ENCODE measurements at places on chromosomes 7 and 10.
A peak's percentile ranks its signal among the peaks of the same experiment; 100 is the strongest.

DNA sequence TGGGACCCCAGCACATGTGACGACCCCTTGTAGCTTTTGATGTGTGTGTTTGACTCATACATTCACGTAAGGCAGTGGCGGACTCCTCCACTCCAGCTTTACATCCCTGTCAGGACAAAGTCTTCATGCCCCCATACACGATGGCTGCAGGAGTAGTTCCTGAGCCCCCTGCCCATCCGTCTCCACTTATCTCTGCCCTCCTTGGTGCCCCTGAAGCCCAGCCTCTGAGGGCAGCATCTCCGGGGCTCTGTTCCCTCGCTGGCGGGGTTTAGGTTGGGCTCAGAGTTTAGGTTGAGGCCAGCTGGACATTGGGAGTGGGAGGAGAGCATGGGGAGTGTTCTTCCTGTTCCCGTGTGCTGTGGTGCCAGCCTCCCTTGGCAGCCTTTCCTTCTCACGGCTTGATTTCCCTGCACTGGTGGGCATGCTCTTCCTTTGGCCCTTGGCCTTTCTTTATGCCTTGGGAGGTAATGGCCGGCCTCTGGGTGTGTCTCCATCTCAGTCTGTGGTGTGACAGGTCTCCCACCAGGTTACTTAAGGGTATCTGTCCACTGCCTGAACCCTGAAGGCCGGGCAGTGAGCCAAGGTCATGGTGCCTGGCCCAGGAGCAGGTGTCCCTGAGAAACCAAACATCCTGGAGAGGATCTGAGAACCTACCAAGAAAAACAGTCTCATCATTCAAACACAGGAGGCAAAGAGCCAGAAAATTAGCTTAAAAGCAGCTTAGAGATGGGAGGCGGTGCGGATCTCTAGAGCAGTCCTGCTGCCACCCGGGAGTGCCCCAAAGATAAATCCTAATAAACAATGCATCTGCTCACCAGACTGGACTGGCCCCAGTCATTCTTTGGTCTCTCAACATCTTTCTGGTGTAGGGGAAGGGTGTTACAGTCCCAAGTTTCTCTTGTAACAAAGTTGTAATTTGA is 85.5 kb downstream of the GLRX3 start:
- no peak for DNase-seq

DNA sequence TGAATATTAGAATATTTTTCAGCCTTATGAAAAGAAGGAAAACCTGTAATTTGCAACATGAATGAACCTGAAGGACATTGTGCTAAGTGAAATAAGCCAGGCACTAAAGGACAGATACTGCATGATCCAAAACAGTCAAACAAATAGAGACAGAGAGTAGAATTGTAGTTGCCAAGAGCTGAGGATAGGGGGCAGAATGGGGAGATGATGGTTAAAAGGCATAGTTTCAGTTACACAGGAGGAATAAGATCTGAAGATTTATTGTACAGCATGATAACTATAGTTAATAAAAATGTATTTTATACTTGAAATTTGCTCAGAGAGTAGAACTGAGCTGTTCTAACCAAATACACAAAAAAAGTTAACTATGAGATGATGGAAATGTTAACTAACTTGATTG is 149.0 kb upstream of the TMEM106B start:
- no peak for DNase-seq

DNA sequence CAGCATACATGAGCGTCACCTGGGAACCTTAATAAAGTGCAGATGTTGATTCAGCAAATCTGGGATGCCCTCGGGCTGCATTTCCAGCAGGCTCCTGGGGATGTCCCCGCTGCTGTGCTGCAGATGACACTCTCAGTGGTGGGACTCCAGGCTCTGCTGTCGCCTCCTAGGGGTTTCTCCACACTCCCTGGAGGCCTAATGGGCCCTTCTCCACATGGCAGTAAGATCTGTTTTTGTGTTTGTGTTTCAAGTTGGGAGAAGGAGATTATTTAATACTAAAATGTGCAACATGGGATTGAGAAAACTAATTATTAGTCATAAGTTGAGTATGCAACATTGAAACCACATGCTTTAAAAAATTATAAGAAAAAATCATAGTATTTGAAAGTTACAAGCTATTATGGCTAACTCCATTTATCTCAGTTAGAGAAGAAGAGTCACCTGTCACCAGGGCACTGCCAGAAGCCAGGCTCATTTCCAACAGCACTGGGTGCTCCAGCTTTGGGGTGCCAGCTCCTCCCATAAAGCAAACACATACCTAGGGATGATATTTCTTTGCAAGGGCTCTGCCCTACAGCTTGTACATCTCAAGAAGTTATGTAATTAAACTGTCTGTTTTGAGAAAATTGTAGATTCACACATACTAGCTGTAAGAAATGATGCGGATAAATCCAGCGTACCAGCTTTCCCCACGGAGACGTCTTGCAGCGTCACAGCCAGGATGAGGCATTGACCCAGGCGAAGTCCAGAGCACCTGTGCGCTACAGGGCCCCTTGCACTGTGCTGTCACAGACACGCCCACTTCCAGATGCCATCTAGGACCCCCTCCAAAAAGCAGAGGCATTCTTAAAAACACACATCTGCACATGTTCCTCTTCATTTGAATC is 106.4 kb downstream of the EGFR start:
- DNase-seq = no peak

- peak; percentile 84 for DNase-seq
These were observed 13.4 kb downstream of the ANKRD16 start for GRCh38 chr10:5876181-5876768.

- no peak for DNase-seq
These were observed 7.7 kb downstream of the SLC37A3 start for GRCh38 chr7:140390466-140391190.

- no peak for DNase-seq
These were observed 6.1 kb downstream of the ZNF789 start for GRCh38 chr7:99478464-99479440.

GRCh38 chr7:3175285-3175902 is 125.7 kb upstream of the SDK1 start:
- DNase-seq = no peak

- DNase-seq = no peak
These were observed 70.6 kb upstream of the GRB10 start for GRCh38 chr7:50853311-50853710.

DNA sequence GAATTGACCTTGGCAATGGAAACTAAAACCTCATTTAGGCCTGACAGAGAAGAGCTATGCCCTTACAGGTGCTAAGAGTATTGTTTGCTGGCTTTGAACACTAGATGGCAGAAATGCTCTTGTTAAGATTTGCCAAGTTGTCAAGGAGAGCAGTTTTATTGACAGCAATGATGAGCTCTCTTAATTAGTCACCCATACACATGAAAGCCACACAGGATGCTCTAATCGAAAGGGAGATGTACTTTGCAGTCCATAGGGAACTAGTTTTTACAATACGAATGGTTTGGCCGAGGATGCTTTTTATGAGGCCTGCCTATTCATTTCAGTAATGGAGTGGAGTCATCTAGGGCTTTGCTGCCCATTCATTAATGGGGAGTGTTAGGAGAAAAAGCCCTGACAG is 45.4 kb upstream of the MBL2 start:
- peak; percentile 5 for DNase-seq

DNA sequence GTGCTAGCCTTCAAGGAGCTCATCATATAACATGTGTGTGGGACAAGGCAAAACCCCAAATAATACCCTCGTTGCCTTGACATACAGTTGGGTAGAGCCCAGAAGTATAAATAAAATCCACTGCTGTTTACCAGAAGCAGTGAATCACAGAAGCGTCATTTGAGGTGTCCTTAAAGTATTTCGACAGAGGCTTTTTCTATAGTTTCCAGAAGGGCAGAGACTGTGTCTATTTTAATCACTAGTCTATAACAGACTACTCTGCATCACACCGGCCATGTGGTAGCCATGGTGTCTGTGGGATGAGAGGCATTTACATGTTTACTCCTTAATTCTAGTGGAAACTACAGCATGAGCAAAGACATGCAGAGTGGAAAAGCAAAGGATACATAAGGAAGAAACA is 131.3 kb downstream of the CTTNBP2 start:
- no peak for DNase-seq

- no peak for DNase-seq
These were observed 315.8 kb downstream of the HPSE2 start for GRCh38 chr10:98919899-98920298.

DNA sequence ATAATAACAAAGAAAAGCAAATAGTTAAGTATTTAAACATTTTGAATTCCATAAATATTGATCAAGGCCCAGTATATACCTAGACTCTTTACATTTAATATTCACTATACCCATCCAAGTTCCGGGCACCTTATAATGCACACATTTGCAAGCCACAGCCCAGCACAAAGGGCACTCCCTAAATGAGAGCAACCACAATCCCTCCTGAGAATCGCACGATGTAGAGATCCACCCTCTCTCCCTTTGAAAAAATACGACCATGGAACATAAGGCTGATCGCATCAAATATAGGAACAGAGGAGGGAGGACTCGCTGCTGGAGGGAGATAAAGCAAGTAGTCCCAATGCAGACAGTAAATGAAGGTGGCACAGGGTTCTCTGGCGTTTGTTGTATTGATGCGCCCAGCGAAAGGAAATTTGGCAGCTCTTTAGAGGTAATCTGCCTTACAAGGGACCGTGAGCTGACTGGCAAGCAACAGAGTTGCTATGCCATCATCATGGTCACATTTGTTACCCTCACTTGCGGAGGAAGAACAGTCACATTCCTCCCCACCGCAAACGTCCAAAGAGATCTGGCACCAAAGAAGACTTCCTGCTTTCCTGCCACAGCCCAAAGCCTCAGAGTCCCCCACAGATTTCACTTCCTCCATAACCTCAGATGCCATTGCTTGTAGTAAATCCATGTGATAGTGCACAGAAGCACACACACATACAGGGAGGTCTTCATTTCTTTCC is 16.1 kb upstream of the TAS2R40 start:
- no peak for DNase-seq

GRCh38 chr10:35739998-35740397 is 97.9 kb upstream of the FZD8 start:
- DNase-seq = peak; percentile 6

- DNase-seq = no peak
These were observed 11.5 kb upstream of the PRKAG2 start for GRCh38 chr7:151888079-151889067.

GRCh38 chr10:72935361-72935760 is 19.2 kb downstream of the PLA2G12B start:
- DNase-seq = no peak

DNA sequence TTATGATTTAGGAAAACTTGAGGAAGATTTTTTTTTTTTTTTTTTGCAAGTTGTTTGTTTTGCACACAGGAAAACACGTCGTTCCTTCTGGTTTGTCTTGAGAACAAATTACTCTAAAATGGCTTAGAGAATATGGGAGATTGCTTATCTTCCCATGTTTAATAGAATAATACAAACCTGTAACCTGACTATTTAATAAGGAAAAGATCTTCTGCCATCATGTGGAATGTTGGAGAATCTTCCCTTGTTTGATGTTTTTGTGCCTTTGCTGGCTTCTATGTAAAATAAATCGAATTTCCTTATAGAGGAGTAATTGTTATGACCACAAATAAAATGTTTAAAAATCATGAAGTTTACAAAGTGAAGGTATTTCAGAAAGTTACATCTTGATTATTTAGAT is 818.8 kb downstream of the GATA3 start:
- DNase-seq = no peak

GRCh38 chr7:26580711-26581110 is 283.7 kb downstream of the SKAP2 start:
- no peak for DNase-seq

GRCh38 chr10:97821308-97822038 is 28.2 kb upstream of the GOLGA7B start:
- no peak for DNase-seq

DNA sequence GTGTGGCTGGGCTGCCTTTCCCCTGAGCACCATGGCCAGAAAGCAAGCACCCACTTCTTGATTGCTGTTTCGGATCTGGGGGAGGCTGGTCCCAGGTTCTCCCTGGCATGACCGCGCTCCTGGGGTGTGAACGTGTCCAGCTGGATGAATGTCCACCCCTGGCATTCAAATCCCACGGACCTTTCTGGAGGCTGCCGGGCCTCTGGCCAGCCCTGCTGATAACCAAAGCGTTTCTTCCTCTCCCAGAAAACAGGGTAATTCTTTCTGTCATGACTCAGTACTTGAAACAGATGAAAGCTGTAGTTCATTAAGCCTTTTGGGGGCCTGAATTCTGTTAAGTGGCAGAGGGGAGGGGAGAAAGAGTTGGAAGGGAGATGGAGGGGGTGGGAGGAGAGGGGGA is 73.1 kb upstream of the SAMD8 start:
- peak; percentile 37 for DNase-seq

DNA sequence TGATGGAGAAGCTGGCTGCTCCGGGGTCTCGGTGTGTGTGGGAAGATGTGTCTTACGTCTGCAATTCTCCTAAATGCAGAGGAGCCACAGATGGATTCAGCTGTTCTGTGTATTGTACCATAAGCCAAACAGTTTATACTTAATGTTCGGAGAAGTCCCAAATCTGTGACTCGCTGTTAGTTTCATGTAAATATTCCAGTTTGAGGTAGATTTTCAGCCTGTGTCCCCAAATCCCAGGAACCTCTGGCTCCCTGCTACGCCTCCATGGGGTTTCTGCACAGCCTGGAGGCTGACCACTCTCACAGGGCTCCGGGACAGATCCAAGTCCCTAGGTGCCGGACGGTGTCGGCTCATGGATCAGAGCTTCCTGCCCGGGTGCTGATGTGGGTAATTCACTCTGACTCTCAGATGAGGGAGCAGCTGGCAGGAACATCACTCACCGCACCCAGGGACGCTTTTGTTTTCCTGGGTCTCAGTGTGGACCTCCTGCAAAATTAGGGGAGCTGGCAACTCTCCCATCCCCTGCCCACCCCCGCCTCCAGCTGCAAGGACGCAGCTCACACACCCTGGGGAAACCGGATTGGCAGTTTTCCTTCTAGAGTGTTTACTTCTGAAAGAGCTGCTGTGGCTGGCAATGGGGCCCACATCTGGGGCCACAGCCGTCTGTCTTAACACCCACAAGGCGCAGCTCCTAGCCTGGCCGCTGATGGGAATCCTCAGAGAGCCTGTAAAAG is 421.1 kb upstream of the FOXK1 start:
- no peak for DNase-seq

DNA sequence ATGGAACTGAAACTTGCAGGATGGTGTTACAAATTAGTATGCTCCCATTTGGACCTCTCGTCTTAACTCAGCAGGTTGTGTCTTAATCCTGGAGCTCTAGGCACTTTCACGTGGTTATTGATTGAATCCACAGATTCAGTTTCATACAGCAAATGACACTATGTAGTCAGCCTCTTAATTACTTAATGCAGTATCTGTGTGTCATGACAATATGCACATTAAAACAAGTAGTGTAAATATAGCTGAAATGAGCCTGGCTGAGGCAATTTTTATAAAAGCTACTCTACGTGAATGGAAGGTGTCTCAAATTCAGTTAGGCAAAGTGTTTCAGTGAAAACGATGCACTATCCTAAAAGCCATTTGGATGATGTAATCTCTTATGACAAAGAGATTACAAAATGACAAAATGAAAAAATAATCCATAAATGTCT is 86.8 kb downstream of the CD36 start:
- no peak for DNase-seq

GRCh38 chr10:86356296-86356695 is 10.3 kb downstream of the GRID1 start:
- DNase-seq = no peak

- no peak for DNase-seq
These were observed 145.7 kb downstream of the MAPK8 start for GRCh38 chr10:48451969-48452878.
